ENCODE measurements at places on chromosomes 3 and 15. TPM values are rescaled to one million over a fixed set of nuclear protein-coding genes. Genes with fewer than 3 reads are reported as not detected.

DNA sequence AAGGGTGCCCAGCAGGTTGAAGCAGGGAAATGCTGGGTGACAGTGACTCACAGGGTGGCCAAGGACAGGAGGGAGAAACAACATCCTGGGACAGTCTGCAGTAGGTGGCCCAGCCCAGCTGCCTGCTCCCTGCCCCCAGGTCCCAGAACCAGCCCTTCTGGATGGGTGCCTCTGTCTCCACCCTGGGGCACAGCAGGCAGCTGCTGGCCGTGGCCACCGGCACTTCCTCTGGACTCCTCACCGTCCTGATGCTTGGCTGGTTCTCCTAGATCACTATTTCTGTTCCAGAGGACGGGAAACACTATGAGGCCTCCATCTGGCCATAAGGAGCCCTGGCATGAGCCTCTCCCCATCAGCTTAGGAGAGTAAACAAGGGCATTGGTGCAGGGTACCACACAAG is 258.9 kb downstream of the XXYLT1 start:
- DNase-seq, result no peak

GRCh38 chr3:66479532-66479947 is 21.3 kb downstream of the LRIG1 start:
- DNase-seq, result no peak

DNA sequence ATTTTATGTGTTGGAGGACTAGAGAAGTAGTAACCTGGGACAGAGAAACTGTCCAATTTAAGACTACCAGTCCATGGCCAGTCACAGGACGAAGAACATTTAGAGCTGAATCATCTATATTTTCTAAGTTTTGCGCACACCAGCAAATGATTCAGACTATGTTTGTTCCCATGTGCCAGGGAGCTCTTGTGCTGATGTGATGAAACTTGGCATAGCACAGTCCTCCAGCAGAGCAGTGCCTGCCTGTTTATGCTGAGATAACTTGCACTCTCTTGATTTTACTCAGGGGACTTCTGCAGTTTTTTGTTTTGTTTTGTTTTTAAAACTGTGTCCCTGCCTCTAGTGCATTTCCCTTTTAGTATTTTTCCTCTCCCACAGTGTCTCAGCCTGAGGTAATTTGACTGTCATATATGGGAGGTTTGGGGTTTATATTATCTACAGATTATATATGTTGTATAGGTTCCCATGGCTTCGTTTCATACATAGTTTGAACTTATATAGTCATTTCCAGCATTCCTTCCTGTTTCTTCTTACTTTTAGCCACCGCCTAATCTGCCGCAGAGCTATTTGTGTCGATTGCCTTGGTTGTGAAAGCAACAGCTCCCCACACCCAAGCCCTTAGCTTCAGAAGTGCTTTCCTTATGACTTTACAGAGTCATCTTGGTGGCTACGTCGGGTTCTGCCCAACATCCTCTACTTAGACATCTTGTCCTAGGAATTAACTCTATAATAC is 45.5 kb downstream of the PPM1L start:
- DNase-seq, result no peak

- DNase-seq, result no peak
Measured at GRCh38 chr3:56688191-56688590, 5.1 kb upstream of the TASOR start.

DNA sequence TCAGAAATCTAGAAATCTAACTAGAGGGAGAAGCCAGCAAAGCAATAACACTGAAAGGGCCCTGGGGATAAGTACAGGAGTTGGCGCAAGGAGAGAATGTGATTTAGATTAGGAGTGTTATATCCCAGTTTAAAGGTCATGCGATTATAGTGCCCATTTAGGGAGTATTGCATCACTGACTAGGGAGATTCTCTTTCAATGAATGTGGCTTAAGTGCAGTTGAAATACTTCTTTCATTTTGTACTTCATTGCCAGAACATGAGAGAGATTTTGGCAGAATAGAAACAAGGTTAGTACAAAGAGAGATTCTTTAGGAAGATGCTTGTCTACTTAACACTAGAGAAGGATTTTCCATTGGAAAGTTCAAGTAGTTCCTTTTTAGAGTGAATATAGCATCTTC is 13.9 kb downstream of the ROBO2 start:
- DNase-seq, result no peak

DNA sequence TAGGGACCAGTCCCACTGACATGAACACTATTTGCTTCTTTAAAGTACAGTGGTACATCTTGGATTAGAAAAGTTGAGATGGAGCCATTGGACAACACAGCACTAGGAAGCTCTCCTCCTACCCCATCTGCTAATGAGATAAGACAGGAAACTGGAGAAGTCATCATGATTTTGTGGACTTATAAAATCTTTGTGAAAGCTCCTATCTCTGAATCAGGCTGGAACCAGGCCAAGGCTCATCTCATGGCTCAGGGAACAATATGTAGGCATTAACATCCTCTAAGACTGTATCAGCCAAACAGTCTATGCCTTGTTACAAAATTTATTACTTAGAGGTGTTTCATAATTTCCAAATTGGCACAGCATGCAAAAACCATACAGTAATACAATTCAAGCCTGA is 84.1 kb downstream of the BOC start:
- DNase-seq, result no peak

- peak; percentile 87 for DNase-seq
Measured at GRCh38 chr3:100993309-100993708, at the start of gene ABI3BP. Gene ABI3BP, minus strand, starts transcription at chr3:100993421. Its CDS starts 37 bp downstream, at chr3:100993384.

GRCh38 chr3:100614941-100615340 is 5.5 kb downstream of the ADGRG7 start:
- DNase-seq, result no peak

GRCh38 chr3:41684797-41685735 is 276.8 kb downstream of the ULK4 start:
- DNase-seq, result no peak

GRCh38 chr3:195186041-195186709 is 84.8 kb downstream of the XXYLT1 start:
- DNase-seq, result no peak

- DNase-seq, result no peak
Measured at GRCh38 chr3:193944518-193944884, 191.4 kb upstream of the HES1 start.

DNA sequence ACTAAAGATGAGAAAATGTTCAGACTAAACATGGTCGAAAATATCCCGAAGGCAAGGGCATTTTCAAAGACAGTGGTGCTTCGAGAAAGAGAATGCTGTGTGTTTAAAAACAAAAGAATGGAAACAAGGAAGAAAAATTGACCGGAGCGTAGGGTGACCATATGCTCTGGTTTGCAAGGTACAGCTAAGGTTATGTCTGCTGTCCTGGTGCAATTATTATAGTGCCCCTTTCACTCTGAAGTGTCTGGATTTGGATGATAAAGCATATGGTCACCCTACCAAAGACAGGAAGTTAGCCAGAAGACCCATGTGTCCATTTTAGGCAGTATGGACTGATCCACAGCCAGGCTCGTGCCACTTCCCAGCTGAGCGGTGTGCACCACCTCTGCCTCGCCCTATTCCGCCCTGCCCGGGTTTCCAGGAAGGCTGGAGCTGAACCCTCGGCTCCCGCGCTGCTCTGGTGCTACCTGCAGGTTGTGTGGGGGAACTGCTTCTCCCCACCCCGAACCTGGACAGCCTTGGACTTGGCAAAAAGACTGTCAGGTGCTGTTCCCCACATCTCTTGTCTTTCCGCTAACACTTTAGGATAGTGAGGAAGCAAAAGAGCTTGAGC is 25.2 kb downstream of the GOLGA6D start:
- no peak for DNase-seq

DNA sequence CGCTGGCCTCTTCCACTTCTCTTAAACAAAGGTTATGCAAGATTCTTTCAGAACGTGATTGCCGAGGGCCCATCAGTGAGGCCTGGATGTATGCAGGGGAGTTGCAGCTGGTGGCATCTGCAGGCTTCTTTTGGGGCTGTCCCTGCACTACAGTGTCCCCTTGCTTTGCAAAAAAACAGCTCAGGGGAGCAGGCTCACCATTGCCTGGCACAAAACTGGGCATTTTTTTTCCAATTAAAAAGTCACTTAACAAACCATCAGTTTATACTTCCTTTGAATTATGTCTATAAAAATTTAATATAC is 148.6 kb downstream of the ATP10A start:
- DNase-seq, result no peak

DNA sequence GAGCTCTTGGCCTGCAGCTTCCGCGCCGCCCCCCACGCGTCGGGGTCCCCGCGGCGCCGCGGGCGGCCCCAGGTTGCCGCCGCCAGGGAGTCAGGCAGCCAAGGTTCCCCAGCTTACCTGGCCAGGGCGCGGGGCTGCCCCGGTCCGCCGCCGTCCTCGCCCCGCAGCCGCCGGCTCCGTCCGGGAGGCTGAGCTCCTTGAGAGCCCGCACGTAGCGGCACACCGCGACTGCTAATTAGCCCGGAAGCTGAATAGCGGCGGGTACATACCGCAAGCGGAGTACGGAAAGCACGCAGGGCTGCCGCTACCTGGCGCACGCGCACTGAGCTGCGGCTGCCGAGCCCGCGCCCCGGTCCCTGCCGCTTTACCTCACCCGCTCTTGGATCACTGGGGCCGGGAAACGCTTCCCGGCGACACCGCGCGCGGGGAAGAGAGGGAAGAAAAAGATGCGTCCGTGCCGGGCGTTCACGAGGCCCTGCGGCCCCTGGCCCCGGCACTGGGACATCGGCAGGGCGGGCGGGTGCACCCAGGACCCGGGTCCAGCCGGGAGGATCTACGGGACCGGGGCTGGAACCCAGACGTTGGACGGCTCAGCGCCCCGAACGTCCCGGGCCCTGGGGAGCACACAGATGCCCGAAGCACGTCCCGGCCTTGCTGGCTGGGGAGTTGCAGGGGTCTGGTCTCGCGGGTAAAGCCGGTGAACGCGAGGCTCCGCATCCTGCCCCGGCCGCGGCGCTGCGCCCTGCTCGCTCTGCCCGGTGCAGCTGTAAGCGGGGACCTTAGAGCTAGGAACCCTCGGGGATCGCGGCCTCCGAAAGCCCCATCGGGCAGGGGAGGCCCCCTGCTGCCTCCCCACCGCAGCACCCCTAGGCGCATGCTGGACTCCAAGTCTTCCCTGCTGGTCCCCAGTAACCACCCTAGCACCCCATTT is at the start of gene GOLGA8B:
Gene GOLGA8B (minus strand): TSS at position 253 of the 931 bp plus-strand sequence. CDS start 47,739 bp downstream, outside the sequence.
- DNase-seq, result no peak

GRCh38 chr3:81005992-81006391 is 755.5 kb downstream of the GBE1 start:
- no peak for DNase-seq

GRCh38 chr3:106826791-106827311 is 550.4 kb upstream of the CCDC54 start:
- DNase-seq, result no peak

- DNase-seq, result no peak
Measured at GRCh38 chr15:92012881-92013280, 159.4 kb downstream of the SLCO3A1 start.

The ZNF654 gene
- total RNA-seq, result 13.4 TPM

The TMEM158 gene
- 15.0 TPM for total RNA-seq

The GPR149 gene
- total RNA-seq, result not detected

The HCLS1 gene
- not detected for total RNA-seq

The CDHR4 gene
- not detected for total RNA-seq
